ENCODE measurements at places on chromosomes 12 and 14.

DNA sequence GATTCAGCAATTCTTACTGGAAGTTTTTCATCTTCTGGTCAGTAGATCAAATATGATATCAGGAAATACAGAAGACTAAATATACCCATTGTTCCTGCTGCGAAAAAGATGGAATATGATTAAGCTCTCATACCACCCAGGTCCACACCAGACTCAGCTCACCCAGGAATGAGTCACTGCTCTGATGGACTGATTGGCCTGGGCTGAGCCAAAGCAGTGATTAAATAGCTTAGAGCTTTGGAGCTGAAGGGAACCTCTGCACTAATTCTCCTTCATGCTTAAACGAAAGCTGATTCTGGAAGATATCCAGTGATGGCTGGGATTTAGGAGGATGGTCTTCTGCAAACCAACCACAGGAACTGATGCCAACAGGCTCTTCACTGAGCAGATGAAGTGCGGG is 62.0 kb upstream of the SYT1 start:
- no peak for DNase-seq

- no peak for DNase-seq
Measured at GRCh38 chr14:72476657-72477499, 417.0 kb downstream of the DPF3 start.

DNA sequence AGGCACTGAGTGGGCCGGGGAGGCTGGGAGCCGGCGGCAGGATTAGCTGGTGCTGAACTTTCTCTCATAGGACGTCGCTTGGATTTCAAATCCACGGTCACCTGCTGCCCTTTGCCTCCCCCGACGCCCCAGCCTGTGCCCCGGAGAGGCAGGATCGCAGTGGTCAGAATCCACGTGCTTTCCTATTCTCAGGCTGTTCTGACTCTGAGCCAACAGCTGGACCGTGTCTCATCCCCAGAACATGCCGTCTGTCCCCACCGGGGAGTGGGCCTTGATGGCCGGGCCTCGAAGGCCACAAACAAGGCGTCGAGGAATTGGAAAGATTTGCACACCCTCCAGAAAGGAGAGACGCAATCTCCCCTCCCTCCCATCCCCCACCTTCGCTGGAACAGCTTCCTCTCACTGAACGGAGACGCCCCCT is 18.5 kb upstream of the MLXIP start:
- no peak for DNase-seq

DNA sequence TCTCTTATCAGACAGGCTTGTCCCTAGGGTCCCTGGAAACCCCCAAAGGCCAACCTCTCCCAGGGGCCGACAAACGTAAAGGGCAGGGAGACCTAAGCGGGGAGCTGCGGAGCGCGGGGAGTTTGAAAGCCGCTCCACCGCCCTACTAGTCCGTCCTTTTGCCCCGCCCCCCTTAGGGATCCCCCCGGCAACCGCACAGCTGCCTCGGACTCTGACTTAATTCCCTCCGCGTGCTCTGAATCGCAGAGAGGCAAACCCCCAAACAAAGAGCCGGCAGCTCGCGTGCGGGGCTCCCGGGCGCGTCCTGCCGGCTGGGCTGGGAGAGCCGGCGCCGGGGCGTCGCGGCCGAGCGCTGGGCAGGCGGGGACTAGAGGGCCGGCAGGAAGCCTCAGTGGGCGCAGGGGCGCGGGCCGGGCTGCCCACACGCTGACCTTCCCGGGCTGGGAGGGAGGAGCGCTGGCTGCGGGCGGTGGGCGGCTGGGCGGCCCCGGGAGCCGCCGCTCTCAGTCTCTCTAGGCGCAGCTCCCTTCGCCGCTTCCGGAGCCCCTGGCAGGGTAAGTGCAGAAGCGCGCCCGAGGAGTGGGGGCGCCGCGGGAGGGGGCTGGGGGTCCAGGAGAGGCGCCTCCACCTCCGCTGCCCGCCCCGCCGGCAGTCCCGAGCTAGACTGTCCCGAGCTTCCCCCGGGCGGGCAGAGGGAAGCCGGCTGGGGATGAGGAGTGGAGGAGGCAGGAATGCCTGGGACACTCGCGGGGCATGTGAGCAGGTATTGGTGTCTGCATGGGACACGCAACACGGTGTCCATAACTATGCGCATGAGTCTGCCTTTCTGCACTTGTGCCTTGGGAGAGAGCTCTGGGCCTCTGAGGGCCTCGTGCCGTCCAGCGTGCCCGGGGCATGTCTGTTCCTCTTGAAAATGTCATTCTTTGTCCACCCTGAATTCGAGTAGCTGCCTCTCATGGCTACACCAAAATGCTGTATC is at the start of gene TSPAN11:
TSS of gene TSPAN11 (plus strand) at position 506 of the 979 bp plus-strand sequence. CDS start 27,244 bp downstream, outside the sequence.
- DNase-seq = peak; percentile 3

- DNase-seq = peak; percentile 36
Measured at GRCh38 chr14:100547633-100548294, 39.5 kb downstream of the BEGAIN start.

- DNase-seq = no peak
Measured at GRCh38 chr12:7667125-7667524, 1.4 kb upstream of the APOBEC1 start.

DNA sequence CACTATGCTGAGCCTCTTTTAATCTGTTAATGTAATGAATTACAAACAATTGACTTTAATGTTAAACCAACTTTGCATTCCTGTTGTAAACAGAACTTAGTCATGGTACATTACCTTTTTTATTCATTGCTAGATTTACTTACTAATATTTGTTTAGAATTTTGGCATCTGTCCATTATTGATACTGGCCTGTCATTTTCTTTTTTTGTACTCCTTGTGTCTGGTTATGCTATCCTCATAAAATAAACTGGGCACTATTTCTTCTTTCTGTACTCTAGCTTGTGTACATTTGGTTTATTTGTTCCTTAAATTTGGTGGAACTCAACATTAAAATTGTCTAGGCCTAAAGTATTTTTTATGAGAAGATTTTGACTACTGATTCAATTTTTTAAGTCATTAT is 32.1 kb downstream of the SPATA7 start:
- DNase-seq = no peak

- DNase-seq = no peak
Measured at GRCh38 chr12:88472775-88473174, 107.5 kb downstream of the KITLG start.

GRCh38 chr14:68806526-68807147 is 13.8 kb upstream of the ZFP36L1 start:
- DNase-seq = no peak

DNA sequence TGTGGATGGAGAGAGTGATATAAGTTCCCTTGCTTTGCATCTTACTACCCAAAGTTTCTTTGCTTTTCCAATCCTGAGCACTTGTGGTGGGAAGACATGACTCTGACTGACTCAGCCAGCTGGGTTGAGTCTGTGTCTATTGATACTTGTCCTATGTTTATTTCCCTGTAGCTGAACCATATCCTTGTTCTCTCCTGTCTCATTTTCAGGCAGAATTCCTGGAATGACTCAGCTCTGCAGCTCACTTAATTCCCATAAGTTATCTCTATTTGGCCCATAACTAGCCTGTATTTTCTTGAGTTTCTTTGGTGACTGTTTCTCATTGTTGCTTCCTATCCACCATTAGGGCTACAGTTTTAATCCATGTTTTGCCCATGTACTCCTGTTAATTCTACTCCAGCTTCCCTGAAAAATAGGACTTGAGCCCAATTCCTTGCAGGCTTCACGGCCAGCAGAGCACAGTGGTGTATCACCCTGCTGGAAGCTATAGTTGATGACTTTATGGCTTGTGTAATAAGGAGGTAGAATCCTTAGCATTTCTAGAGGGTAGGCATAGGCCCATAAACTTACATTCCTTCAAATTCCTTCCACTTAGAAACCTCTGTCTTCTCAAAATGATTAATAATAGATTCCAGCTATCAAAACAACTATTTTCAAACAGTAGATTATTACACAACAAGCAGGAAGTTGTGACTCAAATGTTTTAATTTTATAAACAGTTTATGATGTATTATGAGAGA is 183.1 kb downstream of the TMTC3 start:
- DNase-seq = no peak

DNA sequence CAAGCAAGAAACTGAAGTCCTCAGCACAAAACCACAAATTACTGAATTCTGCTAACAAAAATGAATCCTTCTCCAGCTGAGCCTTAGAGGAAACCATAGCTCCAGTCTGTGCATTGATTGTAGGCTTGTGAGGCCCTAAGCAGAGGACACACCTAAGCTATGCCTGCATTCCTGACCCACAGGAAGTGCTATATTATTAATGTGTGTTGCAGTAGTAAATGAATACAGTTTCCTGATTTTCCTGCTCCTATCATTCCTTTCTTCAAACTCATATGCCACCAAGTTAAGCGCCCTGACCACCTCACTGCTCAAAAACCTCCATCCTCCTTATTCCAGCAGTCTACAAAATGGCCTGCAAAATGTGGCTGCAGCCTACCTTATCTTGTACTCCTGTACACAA is 151.9 kb upstream of the ABCD2 start:
- no peak for DNase-seq

DNA sequence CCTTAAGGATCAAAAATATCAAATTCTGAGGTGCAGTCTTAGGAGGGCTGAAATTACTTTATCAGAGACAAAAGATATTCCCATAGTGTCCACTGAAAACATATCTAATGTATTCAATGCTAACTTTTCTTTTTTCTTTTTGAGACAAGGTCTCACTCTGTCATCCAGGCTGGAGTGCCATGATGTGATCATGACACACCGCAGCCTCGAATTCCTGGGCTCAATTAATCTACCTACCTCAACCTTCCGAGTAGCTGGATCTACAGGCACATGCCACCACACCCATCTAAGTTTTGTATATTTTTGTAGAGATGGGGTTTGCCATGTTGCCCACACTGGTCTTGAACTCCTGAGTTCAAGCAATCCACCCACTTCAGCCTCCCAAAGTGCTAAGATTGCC is 68.3 kb downstream of the ZC3H14 start:
- DNase-seq = no peak

- DNase-seq = no peak
Measured at GRCh38 chr14:51951656-51952055, 37.7 kb upstream of the RTRAF start.

- no peak for DNase-seq
Measured at GRCh38 chr14:102184316-102185035, 44.8 kb downstream of the WDR20 start.

DNA sequence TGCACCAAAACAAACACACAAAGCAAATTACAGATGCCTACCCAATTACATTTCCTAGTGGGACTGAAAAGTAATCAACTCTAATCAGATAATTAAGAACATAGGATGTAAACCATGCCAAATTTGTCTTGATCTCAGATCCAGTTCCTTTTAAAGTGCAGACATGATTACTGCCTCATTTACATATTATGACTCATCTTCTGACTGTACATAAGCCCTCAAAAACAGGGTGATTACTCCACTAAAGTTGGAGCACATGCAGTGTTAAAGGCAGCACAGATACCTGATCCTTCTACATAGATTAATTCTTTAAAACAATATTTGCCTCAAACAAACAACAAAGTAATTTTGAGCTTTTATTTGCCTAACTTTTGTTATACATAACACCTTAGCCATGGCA is 337.2 kb downstream of the RPS29 start:
- no peak for DNase-seq

DNA sequence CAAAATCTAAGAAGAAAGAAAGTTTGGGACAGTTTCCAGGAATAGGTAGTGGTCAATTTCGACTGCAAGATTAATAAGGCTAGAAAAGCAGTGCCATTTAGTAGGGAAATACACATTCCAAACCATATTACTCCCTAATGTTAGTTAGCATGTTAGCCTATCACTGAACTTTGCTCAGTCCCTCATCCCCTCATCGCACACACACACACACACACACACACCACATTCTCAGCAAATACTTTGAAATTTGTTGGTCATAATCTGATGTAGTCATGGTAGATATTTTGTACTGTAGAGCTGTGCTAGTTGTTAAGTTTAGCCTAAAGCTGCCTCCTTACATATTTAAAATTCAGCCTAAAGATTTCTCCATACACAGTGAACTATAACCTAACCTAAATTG is 64.0 kb downstream of the MYF5 start:
- no peak for DNase-seq

- DNase-seq = no peak
Measured at GRCh38 chr12:56714431-56714929, 10.6 kb downstream of the NACA start.

DNA sequence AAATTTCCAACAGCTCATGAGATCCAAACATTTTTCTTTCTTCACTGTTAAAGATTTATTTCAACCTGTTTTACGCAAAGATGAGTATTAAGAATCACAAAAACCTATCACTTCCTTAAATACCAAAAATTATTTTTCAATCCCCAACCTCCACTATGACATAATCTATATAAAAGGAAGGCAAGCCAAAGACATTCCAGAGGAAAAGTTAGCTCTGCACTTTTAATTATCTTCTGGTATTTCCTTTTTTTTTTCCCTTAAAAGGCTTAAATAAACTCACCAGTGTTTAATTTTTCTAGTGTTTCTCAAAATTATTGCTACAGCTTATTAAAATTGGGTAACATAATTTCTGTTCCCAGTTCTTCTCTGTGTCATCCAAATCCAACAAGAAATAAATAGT is 75.9 kb downstream of the BMP4 start:
- DNase-seq = no peak

- no peak for DNase-seq
Measured at GRCh38 chr12:123494124-123494851, 36.3 kb downstream of the SNRNP35 start.

- no peak for DNase-seq
Measured at GRCh38 chr12:62861586-62861985, 73.4 kb downstream of the PPM1H start.

- peak; percentile 96 for DNase-seq
Measured at GRCh38 chr14:103576371-103577024, 13.7 kb downstream of the COA8 start.

GRCh38 chr12:120978296-120979219 is at the start of gene HNF1A:
TSS of gene HNF1A (plus strand) at chr12:120978543. CDS start at chr12:120978769, 226 bp downstream.
- DNase-seq = no peak

DNA sequence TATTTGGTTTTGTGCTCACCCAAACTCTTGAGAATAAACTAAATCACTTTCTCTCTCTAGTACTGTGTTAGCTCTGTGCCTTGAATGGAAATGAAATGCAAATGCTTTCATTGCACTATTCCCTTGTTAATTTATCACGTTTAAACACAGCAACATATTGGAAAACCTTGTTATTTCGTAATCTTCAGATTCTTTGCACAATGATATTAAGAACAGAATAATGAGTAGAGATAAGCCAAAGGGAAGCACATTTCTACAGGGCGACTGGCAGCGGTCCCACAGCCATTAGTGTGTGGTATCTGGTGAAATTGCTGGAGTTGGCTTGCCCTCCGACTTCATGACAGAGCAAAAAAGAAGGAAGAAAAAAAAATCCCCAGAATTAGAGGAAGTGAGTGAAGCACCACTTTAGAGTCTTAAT is 166.1 kb upstream of the E2F7 start:
- no peak for DNase-seq

GRCh38 chr14:60925286-60925685 is 55.6 kb downstream of the TRMT5 start:
- no peak for DNase-seq

DNA sequence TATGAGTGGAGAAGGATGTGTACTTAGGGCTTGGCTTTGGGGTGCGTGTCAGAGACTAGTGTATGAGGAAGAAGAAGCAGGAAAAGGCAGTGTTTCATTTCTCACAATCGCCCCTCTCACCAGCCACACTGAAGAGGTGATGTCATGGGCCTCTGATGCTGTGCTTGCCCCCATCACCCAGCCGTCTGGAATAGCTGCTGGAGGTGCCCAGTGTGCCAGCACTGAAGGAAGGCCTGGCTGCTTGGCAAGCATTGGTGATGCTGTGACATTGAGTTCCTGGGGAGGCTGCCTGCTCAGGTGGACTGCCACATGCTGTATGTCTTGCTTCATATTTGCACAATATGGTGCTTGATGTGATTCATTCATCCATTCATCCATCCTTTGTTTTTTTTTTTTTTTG is 56.2 kb downstream of the CRADD start:
- peak; percentile 40 for DNase-seq

- DNase-seq = no peak
Measured at GRCh38 chr12:56637621-56638020, 7.5 kb upstream of the BAZ2A start.
